ENCODE measurements at places on chromosomes 3 and 15.

- DNase-seq, result no peak
Measured at GRCh38 chr3:176160997-176161396, 1036.3 kb downstream of the TBL1XR1 start.

DNA sequence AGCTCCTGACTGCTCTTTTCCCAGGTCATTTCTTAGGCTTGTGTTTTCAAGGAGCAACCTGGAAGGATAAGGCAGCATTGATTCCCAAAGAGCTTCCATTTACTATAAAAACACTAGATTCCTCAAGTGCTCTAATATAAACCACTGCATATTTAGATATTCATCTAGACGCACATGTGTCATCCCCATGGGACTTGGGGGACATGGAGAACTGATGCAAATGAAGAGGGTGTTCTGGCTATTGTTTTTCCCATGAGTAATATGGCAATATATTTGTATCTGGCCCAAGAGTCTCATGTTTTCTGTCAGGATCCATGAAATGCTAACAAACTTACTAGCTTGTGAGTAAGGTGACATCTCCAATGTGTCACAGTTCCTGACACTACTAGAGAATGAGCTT is 31.3 kb downstream of the HACD2 start:
- DNase-seq, result no peak

GRCh38 chr15:51379390-51379789 is 37.9 kb downstream of the GLDN start:
- DNase-seq, result no peak

GRCh38 chr3:123349566-123350435 is 99.1 kb downstream of the ADCY5 start:
- no peak for DNase-seq

DNA sequence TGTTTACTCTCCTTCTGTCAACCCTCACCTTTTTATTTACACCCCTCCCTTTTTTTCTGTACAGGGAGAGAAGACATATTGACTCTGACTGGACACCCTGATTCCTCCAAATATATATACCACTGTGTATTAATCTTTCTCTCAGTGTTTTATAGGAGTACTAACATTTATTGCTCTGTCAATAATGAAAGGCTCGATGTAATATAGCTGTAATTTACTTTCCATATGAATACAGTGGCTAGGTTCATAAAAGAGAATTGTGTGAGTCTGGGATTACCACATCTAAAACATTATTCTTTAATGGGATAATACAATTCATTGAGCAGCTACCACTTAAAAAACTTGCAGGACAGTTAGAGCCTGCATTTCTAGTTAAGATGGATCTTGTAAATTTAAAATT is 194.3 kb downstream of the SV2B start:
- no peak for DNase-seq

All from right renal cortex interstitium (tissue), 3 donors.